ENCODE measurements at places on chromosomes 6 and 20.

DNA sequence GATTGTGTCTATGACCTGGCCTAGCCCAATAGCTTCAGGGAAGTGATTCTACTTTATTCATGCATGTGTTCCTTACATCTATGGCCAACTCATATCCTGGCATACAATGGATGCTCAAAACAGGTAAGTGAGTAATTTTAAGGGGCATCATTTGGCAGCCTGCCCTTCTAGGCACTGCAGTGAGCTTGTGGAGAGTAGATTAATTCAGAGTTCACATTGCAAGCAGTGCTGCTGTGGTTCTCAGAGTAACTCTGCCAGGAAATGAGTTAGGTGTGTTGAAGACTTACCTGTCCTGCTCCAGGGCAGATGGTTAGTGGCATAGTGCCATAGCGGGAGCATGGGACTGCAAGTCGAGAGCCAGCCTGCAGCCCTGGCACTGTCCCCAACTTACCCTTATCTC, 158.0 kb downstream of the SCP2D1 start:
- no peak for DNase-seq

GRCh38 chr6:84579404-84579803, 185.0 kb downstream of the TBX18 start:
- no peak for DNase-seq

DNA sequence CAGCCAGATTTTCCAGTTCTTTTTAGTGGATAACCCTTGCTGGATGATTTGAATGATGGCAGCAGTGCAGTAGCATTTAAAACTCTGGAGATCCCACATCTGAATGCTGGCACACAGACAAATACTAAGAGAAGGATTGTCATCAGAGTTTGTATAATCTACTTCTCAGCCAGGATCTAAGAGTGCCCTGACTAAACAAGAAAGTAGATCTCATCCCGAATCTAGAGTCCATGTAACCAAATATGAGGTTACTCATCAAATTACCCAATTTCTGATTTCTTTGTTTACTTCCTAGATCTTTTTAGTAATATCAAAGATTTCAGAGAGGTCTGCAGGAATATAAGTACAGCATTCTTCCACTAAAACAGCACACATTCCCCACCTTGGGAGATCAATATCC, 7.8 kb downstream of the TMC2 start:
- DNase-seq, result no peak

DNA sequence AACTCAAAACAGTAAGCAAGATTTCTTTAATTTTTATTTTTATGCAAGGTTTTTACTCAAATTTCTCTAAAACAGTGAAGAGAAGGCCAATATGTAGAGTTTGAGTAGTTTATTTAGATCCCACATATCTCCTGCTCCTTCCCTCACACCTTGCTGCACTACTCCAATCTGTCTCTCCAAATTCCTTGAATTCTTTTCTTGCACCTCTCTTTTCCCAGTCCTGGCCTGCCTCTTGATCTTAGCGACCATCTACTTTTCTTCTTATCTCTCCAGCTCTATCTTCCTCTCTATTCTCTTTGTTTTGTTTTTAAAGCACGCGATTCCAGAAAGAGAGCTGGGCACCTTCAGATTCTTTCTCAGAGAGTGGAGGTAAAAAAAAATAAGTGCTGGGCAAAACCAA, 86.7 kb upstream of the KCNQ5 start:
- no peak for DNase-seq

DNA sequence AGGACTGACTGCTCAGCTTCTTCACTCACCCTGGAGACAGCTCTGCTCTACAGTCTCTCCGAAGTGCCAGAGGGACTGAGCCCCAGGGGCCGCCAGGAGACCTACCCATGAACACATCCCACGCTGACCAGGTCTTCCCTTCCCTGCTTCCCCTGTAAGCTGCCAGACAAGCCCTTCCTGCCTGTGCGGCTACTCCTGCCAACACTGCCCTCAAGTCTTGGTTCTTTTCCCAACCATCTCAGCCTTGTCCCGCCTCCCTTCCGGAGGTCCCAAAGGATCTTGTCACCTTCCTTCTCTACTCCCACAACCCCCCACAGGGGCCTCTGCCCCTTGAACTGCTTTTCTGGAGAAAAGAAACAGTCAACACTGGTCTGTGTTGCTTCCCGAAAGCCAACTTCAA, 15.0 kb downstream of the CPNE5 start:
- DNase-seq, result no peak

DNA sequence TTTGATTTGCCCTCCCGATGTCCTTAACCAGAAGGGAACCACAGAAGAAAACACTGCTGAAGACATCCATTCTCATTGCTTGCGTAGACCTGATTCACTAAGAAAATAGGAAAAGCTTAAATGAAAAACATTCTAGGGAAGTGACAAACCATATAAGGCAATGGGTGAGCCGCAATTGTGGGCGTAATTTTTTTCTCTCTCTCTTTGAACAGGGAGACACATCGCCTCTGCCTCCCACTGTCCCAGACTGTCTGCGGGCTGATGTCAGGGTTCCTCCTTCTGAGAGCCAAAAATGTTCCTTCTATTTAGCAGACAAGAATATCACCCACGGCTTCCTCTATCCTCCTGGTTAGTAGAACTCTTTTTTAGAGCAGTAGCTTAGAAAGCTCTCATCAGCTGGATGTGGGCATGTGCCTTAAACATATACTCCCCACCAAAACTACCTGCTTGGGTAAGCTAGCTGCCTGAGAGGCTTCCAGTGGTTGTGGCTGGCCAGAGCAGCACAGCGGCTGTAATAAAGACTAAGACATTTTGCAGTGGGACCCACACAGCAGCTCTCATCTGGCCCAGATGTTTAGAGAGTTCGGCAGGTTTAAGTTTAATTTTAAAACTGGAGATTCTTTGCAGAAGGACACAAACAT, 22.7 kb upstream of the CTAGE9 start:
- DNase-seq, result no peak

DNA sequence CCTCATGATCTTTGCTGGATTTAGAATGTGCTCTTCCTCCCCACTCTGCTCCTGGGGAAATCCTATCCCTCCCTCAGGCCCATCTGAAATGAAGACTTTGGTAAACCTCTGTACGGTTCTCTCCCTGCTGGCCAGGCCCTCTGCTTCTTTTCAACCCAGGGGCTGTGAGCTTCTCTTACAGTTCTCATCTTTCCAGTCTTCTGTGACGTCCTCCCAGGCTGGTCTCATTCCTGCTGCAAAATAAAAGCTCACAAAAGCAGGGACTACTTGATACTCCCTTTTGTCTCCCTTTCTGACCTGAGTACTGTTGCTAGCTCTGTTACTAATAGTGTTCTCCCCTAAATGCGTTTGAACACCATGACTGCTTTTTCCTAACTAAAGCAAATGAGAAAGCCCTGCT, 46.3 kb downstream of the UNC5CL start:
- DNase-seq, result no peak

DNA sequence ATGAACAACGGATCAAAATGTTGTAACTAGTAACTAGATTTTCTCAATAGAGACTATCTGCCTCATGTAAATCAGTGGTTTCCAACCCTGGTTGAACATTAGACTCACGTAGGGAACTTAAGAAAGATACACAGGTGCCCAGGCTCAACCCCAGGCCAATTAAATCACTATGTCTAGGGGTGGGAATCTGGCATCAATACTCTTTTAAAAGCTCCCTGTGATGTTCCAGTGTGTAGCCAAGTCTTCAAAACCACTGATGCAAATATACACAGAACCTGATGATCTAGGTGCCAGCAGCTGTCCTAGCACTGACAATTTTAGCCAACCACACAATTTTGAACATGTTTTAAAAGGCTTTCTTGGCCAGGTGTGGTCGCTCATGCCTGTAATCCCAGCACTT, 128.7 kb downstream of the TBC1D32 start:
- DNase-seq, result no peak

GRCh38 chr6:142854589-142855488, 90.1 kb downstream of the HIVEP2 start:
- DNase-seq, result no peak

DNA sequence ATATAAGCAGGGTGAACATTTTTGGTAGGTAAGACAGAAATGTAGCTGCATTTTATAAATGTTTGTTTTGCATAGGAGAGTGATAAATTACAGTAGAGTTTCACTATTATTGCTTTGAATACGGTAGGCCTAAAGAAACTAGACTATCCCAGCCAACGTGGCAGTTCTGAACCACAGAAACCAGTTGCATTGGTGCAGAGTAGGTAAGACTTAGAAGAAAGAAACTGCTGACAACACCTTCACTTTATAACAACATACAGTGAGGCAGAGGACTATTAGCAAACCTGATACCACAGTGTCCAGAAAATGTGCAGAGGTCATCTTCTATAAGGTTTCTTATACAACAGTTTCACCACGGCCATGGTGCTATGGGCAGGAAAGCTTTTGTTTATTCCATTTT, 566.1 kb downstream of the KIF16B start:
- no peak for DNase-seq

DNA sequence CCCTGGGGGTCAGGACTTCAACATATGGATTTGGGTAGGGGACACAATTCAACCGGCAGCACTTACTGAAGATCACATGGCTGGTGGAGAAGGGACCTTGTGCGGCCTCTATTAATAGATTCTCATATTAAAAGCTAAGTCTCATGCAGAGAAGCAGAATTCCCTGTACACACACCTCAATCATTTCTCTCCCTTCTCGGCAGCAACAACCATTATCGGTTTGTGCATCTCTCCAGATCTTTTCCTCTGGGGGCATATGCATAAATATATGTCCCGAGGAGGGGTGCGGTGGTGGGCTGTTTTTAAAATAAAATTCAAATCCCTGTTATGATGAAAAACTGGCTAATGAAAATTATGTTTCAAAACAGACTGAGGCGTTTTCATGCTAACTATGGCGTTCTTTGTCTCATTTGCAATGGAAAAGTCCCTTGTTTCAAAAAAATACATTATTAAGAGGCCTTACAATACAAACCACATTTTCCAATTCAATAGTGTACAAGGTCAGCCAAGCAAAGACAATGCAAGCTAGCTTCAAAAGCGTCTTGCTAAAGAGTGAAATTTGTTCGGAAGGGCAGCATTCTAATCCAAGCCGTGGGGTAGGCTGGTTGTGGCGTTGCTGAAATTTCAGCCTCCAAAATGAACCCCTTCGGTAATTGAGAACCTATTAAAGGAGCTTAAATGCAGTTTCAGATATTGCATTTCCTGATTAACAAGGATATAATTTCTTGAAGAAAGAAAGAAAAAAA, 17.3 kb downstream of the APCDD1L start:
- no peak for DNase-seq

GRCh38 chr6:107709341-107709740, 114.8 kb downstream of the SCML4 start:
- no peak for DNase-seq

DNA sequence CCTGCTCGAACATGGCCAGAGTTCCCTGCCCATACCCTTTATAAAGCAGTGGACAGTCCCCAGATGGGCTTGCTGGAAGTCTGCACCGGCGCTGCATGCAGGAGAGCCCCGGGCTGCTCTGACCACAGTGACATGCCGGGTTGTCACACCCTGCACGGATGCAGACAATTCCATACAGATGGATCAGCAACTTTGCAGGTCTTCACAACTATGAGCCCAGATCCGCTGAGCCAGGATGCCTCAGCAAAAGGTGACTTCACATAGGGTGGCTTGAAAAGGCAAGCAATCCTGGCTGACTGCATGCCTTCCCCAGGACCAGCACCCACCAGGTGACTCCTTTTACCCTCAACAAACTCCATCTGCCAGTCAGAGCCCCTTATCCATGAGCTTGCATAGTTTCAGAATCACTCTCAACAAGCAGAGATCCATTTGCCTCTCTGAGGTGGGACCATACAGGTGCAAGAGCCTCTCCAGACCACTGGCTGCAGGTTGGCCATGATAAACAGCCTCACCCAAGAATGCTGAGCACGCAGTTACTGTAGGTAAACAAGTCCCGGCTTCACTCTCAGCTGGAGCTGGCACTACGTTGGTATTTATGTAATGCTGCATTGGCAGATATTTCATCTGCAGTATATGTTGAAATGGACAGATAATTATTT, 183.0 kb upstream of the QKI start:
- DNase-seq, result no peak

GRCh38 chr6:52675372-52675771, 4.5 kb downstream of the TMEM14A start:
- no peak for DNase-seq

DNA sequence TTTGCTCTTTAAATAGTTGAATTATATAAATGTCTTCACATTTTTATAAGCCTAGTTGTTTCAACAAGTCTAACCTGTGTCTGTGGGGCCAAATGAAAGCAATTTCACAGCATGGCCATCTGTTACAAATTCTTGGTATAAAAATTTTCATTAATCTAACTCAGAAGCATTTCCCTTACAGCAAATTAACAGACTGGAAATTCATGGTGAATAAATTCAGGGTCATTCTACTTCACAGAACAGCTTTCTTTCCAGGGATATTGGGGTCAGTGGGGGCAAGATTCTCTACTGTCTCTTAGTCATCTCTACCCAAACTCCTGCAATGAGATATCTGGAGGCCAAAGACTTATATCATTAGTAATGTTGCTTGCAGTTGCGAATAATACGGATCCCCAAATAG, 352.1 kb downstream of the MMUT start:
- no peak for DNase-seq

- DNase-seq, result no peak
Observed at GRCh38 chr20:33827634-33828325, 16.6 kb downstream of the CHMP4B start.

GRCh38 chr6:94367316-94367715, 948.0 kb upstream of the EPHA7 start:
- DNase-seq, result no peak

DNA sequence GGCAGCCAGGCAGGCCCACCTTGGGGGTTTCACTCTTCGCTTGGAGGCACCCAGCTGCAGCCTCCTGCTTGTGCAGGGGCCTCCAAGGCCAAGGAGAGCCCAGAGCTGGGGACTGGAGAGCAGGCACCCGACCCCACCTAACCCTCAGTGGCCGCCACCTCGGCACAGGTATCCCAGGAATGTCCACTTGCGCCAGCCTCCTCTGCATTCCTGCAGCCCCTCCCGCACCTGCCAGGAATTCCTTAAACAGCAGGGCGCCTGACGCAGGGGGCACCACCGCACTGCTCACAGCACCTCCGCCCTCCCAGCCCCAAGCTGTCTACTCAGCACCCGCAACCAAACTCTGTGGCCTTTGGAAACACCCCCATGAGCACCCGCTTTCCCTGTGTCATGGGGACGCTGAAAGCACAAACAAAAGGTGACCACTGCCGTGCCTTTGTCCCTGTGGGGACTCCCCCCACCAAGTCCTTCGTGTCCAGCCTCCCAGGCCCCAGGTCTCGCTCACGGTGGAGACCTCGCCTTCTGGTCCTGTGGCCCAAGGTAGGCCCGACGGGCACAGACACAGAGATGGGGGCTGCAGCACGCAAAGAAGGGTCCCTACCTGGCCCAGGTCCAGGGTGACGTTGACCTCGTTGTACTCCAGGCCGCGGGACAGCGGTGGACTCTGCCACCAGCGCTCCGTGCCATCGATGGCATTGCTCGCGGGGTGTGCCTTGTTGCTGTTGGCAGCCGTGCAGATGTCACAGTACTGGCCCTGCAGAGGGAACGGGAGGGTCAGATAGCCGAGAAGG, 5.1 kb downstream of the LAMA5 start:
- no peak for DNase-seq
